ENCODE measurements at places on chromosomes 12 and 14. TPM values are rescaled to one million over a fixed set of nuclear protein-coding genes. Genes with fewer than 3 reads are reported as not detected.

Gene CHPT1
- total RNA-seq = 27.8 TPM

Gene RHEBL1
- 0.40 TPM for total RNA-seq

Gene B4GALNT3
- total RNA-seq = under 0.01 TPM

Gene MYF5
- total RNA-seq = not detected
